Activated T-cell treated with anti-CD3 and anti-CD28 coated beads, Interleukin-2, amount 50 U/mL, for 4 hours (primary cell): ENCODE measurements at places on chromosomes 12 and 14. TPM values are rescaled to one million over a fixed set of nuclear protein-coding genes. Genes with fewer than 3 reads are reported as not detected.
A peak's percentile ranks its signal among the peaks of the same experiment; 100 is the strongest.

DNA sequence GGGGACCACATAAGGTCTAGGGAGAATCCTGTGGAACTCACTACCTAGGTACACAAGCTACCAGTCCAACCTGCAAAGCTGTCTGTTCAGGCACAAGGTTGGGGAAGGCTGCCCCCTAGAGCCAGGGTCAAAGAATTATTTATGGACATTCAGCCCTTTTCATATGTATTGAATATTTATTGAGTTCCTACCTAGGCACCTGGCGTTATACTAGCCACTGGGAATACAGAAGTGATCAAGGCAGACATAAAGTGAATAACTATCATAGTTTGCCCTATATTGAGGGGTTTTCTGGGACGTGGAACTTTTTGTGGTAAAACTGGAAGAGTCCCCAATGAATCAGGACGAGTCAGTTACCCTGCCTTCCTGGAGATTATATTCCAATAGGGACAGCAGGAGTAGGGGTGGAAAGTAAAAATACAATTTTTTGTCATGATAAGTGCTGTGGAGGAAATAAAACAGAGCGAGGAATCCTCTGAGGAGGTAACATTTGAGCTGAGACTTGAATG, 5.8 kb upstream of the SLC48A1 start:
- DNase-seq, result peak; percentile 66

- no peak for DNase-seq
Observed at GRCh38 chr14:52175982-52176502, 91.5 kb upstream of the PTGDR start.

DNA sequence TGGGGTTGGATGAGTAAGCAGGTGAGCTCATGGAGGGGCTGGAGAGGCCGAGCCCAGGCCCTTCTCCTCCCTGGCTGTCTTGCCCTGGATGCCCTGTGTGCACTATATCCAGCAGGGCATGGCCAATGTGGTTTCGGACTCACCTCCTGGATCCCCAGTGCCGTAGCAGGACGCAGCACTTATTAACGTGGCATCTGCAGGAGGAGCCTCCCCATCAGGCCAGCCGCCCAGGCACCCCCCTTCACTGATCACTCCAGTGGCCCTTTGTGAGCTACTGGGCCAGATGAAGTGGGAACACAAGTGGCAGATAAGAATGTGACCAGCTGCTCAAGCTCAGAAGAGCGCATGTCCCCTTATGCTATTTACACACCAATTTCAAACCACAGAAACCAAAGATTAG, 43.1 kb upstream of the DICER1 start:
- DNase-seq, result no peak

Gene LGALS3
- 7.3 TPM for total RNA-seq

Gene MSRB3
- total RNA-seq, result 0.10 TPM

- no peak for DNase-seq
Observed at GRCh38 chr14:31084385-31084784, 58.2 kb upstream of the STRN3 start.
